Calu3 (cell line): ENCODE measurements at places on chromosomes 2 and 18.

DNA sequence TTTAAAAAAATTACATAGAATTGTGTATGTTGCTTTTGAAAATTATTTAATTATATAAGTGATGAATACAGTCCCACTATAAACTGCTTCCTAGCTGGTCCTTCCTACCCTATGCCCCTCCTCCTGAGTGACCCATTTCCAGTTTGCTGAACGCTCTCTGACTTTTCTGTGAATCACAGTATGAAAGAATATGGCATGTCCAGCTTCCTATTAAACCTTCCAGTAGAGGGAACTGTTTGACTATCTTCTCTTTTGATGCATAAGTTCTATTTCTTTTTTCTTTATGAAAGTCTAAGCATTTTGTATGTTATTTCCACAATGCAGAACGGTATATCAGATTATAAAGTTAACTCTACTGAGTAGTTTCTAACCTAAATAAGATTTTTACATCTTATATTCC lies 41.3 kb downstream of the PSMG2 start:
- DNase-seq, result no peak

DNA sequence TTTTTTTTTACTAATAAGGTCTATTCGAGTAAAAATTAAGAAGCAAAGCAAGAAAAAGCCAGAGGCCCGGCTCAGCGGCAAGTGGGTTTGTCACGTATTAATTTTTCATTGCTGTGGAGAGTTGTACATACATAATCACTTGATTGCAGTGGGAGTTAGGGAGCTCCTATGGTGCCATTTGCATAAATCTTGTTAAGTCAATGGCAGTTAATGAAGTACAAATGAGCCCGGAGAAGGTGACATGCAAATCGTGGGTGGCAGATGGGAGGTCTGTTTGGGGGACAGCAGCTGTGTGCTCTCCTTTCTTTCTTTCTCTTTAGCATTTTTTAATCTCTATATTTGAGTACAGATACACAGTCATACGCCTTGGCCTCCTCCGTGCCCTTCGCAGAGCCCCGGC lies 317.0 kb downstream of the AGAP1 start:
- no peak for DNase-seq

DNA sequence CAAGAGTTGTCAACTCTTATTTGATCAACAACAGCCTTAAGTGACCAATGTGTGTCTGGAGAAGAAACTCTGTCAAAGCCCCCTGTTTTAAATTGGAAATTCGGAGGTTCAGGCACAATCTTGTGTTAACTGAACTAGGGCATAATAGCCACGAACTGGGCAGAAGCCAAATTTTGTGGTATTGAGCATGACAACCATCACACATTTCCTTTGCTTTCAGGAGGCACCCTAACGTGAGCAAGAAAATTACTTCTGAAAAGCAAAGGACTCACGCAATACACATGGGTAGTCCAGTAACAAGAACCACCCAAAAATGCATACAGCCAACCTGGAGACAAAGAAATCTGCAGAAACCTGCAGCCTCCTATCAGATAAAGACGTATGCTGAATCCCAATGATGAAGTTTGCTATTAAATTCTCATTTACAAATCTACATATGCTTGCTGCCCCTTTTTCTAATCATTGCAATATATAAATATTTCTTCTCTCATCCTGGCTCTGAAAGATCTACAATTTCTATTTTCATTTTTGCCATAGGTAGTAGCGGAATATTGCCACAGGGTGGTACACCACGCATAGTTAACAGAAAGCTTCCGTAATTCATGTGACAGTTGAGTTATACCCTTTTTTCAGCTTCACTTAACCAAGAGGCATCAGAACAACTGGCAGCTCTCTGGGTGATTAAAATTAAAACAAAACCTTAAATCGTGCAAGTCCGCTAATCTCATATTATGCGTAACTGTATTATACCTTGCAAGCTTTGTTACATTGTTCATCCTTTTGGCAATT lies 495.8 kb downstream of the NRXN1 start:
- DNase-seq, result no peak

DNA sequence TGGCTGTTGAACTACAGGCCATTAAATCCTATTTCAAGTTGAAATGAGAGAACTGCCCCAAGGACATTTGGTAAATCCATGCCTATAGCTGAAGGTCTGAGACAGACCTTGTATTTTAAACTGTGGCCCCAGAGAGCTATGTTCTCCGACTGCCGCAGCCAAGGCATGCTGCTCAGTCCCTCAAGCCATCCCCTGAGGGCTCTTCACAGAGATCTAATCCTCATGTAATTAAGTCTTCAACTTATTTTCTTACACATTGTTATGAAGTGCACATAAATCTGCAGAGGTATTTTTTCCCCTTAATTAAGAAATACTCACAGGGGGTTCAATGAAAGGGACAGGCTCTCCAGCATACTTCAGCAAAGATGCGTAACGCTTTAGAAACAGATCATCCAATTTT lies 50.6 kb downstream of the ABCG8 start:
- no peak for DNase-seq

GRCh38 chr2:70250434-70250833 lies 2.0 kb upstream of the TIA1 start:
- DNase-seq, result no peak

GRCh38 chr2:209097168-209097567 lies 326.7 kb upstream of the MAP2 start:
- no peak for DNase-seq

GRCh38 chr2:16773080-16773713 lies 107.6 kb upstream of the CYRIA start:
- DNase-seq, result peak; percentile 48

- DNase-seq, result no peak
These were observed 304.1 kb downstream of the TNS1 start for GRCh38 chr2:217698691-217699090.

- DNase-seq, result no peak
These were observed 34.2 kb downstream of the RAB10 start for GRCh38 chr2:26067980-26068507.

DNA sequence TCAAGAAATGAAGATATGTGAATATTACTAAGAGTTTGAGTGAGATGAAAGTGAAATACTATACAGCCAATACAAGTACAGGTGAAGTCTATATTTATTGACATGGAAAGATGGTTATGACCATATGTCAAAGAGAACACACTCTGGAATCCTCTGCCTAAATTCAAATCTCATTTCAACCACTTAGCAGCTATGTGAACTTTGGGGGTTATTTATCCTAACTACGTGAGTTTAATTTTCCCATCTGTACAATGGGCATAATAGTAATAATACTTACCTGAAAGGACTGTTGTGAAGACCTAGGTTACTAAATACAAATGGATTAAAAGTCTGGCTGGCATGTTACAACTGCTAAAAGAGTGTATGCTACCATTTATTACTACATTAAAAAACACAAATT lies 79.6 kb downstream of the ROCK2 start:
- DNase-seq, result no peak

GRCh38 chr2:67186871-67187270 lies 210.3 kb upstream of the ETAA1 start:
- DNase-seq, result no peak

DNA sequence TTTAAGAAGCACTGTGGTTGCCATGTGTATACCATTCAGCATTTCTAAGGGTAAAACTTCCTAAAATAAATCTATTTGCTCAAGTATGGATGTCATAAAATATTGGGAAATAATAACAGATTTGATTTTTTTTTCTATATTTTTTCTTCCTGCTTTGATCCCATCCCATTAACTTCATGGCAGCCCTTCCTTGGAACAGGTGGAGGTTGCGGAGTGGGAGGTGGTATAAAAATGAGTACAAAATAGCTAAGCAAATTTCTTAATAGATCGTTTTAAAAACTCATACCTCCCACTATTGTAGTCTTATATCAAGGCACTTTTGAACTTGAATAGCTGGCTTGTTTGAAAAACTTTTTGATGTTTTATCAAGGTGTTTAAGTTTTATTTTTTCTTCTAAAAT lies 152.1 kb upstream of the KYNU start:
- DNase-seq, result no peak

- DNase-seq, result no peak
These were observed 313.6 kb downstream of the SLC8A1 start for GRCh38 chr2:40138314-40138713.

- no peak for DNase-seq
These were observed 6.6 kb upstream of the PCBP1 start for GRCh38 chr2:70080610-70081200.

GRCh38 chr18:27114842-27115241 lies 70.3 kb downstream of the CHST9 start:
- no peak for DNase-seq

DNA sequence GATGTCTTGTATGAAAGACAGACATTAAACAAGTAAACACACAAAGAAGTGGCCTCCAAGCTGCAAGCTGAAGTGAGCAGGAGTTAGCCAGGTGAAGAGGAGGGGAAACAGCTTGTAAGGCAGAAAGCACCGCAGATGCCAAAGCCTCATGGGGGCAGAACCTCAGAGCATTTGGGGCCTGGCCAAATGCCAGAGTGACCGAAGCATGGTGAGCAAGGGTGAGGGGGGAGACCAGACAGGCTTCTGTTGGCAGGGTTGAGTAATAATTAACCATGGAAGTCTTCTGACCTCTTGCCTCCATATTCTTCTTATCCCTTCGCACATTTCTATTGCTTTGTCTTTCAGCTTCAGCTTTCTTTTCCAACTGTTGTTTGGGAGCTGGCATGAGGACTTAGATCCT lies 5.6 kb downstream of the QPCT start:
- peak; percentile 55 for DNase-seq

- DNase-seq, result no peak
These were observed 18.2 kb downstream of the PFN4 start for GRCh38 chr2:24104906-24105305.

- no peak for DNase-seq
These were observed 4.4 kb downstream of the ACTR2 start for GRCh38 chr2:65231892-65232477.

DNA sequence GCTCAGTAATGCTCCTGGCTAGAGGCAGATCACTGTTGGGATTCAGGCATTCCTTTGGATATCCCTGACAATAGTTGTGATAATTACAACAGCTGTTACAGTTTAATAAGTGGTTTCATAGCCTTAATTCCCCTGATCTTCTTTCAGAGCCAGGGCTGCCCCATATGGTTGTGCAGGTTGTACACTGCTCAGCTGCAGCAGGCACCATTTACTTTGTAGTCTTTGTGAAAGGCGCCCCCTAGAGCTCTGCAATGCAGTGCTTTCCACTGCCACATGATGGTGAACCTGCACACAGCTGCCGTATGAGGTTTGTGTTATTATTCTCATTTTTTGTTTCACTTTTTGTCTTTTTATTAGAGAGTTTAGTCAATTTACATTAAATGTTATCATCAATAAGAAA lies 239.1 kb downstream of the KCNS3 start:
- peak; percentile 50 for DNase-seq

DNA sequence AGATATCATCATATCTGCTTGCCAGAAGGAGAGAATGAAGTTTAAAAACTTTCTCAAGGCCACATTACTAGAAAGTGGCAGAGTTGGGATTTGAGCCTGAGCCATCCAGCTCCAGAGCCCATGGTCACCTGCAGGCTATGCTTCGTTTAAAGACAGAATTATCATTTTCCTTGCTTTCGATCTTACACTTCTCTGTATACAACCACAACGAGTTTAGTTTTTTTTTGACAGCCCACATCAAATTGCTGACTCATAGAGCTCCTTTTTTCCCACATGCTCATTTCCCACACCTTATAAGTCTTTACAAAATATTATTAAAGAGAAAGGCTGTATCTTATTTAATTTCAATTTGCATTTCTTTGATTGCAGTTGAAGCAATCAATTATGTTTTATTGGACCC lies 6.5 kb downstream of the PLEK start:
- DNase-seq, result no peak

DNA sequence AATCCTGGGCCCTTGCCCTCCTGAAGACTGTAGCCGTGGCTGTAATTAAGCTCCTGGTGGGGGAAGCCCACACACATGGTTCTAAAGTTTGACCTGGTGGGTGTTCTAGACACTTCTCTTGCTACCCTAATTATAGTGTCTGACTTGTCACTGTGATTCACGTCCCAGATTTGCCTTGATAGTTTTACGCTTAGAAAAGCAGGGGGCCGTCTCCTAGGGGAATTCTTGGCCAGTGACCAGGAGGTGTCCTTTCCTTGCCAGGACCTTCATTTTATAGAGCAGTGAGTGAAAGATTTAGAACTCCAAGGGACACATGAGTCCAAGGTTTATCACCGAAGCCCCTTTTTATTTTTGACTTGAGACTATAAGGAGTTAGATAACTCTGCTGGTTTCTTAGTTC lies 9.0 kb downstream of the TMEM214 start:
- no peak for DNase-seq

- no peak for DNase-seq
These were observed 57.0 kb upstream of the KCNG2 start for GRCh38 chr18:79740521-79741361.

- DNase-seq, result no peak
These were observed 6.7 kb downstream of the DLX1 start for GRCh38 chr2:172091761-172092566.

DNA sequence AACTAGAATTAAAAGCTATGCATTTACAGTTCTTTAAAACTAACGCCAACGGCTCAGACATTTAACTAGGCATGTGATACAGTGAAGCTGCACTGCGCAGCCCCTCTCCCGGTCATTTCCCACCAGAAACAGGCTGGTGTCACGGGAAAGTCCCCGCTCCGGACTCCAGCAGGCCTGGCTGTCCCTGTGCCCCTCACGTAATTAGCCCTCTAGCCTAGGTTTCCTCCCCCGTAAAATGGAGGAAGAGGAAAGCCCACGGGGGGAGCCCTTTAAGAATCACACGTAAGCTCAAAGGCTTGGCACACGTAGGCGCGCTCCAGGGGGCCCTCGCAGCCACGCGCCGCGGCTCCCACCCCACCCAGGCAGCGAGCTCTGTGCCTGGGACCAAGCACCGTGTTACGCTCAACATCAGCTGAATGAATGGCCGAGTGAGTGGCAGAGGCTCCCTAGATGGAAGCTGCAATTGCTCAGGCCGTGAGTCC lies 48.0 kb downstream of the KCNIP3 start:
- no peak for DNase-seq

DNA sequence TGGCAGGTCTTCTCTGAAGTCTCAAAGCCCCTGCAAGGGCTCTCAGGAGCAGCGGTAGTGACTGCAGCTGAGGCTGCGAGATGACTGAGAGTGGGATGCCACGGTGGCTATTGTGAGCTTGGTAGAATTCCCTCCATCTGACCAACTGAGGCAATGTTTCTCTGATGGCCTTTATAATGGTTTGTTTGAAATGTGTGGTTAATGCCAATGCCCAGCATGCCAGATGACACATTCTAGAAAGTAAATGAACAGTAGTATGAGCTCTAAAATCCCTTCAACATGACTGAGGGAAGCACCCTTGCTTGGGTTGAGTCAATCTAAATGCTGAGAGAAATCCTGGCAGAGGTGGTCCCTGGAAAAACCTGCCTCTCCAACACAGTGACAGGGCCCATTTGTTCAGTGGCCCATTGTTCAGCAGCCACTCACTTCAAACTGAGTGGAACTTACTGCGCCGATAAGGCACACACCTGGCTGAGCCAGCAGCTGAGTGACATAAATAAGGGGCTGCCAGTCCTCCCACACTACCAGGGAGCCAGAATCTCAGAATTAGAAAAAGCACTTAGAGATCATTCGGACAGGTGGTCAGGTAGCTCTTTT lies 31.7 kb downstream of the SULT1C2 start:
- no peak for DNase-seq
